Activated CD4-positive, alpha-beta T cell treated with anti-CD3 and anti-CD28 coated beads, Interleukin-2, amount 10 ng/mL, durations not matched to agents 7 days and 5 days (primary cell): ENCODE measurements at places on chromosomes 2 and 18.

GRCh38 chr2:194182888-194183287, 1474.1 kb upstream of the SLC39A10 start:
- DNase-seq = no peak

GRCh38 chr2:119711352-119711751, 32.4 kb downstream of the TMEM177 start:
- DNase-seq = no peak

- DNase-seq = peak; percentile 47
Observed at GRCh38 chr2:196259507-196260481, 88.4 kb upstream of the STK17B start.

DNA sequence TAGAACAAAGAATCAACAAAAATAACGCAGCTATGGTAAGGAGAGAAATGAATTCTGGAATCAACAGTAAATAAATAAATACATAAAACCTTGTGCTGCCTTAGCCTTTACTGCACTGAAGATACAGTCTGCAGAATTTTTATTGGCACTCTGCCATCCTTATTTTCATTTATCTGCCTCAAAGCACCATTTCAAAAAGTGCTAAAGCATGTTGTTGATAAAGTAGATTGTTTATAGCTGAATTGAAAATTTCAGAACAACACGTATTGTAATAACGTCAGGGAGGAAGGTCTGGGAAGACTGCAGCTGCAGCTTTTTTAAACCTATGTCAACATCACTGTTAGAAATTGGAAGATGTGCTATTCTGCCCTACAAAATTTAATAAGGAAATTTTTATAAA, 787.2 kb downstream of the PLCL1 start:
- no peak for DNase-seq

GRCh38 chr2:96521219-96521618, 15.3 kb upstream of the ARID5A start:
- no peak for DNase-seq

GRCh38 chr2:55155764-55156281, 76.3 kb downstream of the CLHC1 start:
- DNase-seq = no peak

GRCh38 chr2:15623481-15623796, 31.8 kb downstream of the DDX1 start:
- no peak for DNase-seq

- no peak for DNase-seq
Observed at GRCh38 chr2:54455131-54455562, 980 bp upstream of the SPTBN1 start.

DNA sequence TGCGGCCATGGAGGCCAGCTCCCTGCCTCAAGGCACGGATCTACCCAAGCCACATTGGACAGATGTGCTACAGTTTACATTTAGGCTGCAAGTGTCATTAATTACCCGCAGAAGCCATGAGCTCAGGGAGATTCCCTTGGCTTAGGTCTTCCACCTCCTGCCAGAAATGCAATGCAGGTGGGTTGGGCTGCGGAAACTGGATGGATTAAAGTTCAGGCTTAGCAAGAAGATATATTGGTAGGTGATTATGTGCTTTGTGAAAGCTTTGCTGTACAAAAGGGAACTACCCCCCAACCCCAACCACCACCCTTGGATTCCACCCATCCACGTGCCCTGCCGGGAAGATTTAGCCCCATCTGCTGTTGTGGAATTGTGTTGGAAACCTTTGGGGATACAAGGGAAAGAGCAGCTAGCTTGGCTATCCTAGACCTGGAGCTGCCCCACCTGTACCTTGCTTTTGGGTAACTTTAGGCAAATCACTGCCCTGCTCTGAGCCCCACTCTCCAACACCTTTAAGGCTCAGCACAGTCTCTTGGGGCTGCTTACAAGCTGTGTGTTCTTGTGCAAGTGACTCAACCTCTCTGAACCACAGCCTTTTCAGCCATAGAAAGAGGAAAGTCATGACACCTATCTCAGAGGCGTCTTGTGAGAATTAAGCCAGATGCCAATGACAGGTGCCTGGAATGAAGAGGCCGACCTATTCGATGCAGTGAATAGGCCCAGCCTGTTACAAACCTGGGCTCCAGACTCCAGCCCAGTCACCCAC, 141.6 kb upstream of the GLI2 start:
- DNase-seq = no peak

DNA sequence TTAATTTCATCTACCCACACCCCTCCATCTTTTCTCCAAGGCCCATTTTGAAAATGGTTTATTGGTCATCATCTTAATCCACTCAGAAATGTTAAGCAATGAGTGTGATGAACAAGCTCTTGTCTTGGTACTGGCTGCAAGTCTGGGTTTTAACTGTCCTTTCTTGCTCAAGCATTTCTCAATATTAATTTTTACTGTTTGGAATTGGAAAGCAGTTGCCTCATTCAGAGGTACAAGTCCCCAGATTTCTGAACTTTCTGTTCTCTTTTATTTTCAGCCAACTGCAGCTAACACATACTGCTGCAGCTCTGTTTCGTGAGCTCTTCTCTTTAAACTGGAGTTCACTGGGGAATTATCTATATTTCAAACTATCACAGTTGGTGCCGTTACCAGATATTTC, 99.4 kb upstream of the TEX51 start:
- DNase-seq = no peak

DNA sequence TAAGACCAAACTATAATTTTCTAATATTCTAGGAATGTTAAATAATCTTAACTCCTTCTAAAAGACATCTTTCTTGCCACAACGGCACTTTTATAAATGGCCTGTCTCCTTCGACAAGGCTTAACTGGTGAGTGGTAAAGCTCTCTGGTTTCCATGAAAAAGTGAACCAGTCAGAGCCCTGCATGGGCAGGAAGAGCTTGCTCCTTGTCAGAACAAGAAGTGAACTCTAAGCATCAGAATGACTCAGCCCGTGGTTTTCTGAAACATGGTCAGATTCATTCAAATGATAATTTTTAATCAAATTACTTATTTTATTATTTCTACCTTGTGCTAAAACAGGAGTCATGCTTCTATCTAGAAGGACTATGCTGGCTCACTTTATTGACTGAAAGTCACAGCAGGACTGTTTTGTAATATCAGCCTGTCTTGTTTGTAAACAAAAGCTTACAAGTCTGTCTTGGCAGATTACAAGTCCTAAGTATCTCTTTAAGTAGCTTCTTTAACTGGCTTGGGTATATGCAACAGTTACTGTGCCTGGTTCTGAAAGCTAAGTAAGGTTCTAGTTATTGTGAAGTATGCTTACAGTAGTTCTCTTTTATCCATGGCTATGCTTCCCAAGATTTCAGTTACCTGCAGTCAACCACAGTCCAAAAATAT, 245.4 kb downstream of the NAPG start:
- DNase-seq = no peak

- no peak for DNase-seq
Observed at GRCh38 chr18:75031717-75032317, 177.1 kb downstream of the PTGR3 start.

GRCh38 chr2:120960770-120961366, 225.2 kb downstream of the GLI2 start:
- no peak for DNase-seq

DNA sequence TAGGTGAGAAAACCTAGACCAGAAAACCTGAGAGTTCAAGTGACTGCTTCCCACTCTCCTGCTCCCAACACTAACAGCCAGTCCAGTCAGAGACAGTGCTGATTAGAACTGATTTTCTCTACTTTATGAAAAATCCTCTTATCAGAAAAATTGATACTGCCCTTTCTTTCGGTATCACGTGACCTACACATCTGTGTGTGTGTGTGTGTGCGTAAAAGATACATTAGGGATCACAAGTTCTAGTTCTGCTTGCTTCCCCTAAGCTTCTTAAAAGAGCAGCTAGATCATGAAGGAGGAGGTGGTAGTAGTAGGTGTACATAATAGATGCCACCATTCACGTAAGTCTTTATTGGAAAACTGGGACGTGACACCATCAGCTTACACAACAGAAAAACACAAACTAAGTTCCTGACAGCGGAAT, 1.5 kb downstream of the ARL5A start:
- peak; percentile 9 for DNase-seq

DNA sequence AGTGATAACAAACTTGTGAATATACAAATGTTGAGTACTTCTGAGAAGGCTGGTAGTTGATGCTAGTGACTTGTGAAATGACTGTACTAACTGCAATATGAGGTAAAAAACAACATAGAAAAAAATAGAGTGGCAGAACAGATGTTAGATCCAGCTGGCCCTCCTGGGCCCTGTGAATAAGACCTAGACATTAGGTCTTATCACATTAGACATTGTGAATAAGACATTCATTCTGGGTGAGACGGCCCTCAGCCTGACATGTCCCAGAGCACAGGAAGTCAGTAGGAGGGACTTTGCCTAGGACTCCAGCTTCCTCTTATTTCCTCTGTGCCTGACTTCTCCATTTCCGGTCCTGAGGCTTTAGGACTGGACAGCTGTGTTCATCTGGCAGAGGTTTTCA, 22.9 kb downstream of the DOK1 start:
- DNase-seq = no peak

GRCh38 chr2:46134531-46135227, 162.5 kb upstream of the EPAS1 start:
- no peak for DNase-seq

DNA sequence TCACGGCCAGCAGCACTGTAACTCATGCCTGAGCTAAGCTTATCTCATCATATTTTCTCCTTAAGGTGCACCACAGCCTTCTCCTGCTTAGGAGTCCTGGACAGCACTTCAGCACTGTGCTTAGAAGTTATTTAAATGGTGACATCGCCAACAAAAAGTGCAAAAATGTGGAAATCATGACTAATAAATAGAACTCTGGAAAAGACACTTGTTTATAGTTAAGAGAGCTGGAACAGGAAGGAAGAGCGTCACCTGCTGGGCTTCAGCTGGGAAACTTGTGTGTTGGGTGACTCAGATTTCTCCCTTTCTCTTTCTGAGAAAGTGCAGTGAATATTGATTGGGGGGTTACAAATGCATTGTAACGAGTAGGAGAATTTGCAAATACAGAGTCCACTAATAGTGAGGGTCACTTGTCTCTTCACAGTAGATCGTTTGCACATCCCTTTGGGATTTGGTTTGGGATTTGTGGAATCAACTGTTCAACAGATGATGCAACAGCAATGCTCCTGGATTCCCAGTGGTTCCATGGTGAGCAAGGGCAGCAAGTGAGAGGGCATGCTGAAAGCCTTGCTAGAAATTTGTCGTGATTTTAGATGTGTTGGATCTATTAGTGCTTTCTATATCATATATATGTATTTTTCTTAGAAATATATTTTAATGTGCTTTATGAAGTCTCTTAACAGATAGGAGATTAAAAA, 84.2 kb downstream of the DOK6 start:
- DNase-seq = no peak

DNA sequence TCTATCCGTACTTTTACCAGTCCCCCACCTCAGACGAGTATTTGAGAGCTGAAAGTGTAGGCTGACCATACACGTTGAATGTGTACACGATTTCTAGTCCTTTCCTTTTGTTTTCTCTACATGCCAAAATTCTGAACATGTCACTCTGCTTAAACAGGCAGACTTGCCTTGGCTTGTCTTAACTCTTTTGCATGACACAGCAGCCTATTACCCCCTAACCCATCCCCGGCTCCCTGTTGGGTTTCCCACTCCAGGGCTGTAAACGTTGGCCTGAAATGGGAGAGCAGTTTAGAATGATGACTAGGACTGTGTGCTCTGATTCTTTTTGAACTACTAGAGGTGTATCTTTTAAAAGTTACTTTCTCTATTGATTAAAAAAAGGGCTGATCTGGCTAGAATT, 19.1 kb downstream of the MTCL1 start:
- no peak for DNase-seq

DNA sequence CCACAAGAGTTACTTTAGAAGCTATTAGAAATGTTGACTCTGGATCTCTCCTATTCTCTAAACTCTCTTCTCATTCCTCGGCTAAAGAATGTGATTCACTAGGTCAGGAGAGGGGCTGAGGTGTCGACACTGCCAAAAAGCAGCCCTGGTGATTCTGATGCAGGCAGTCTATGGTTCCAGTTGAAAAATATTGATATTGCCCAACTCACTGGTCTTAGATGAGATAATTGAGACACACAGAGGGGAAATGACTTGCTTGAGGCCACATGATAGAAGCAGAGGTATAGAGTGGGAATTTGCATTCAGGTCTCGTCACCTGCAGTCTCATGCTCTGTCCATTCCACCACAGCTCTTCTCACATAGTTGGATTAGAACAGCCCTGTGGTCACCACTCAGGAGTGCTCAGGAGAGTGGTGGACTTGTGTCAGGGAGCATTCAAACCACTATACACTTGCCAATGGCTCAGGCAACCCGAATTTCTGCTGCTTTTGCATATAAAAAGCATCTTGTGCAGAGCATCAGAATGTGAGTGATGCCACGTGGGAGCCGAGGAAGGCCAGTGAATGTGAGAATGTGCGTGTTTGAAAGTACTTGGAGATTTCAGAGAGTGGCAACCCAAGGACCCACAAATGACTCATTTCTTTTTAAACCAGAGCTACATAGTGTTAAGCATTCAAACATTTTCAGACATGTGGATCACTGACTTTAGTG, 65.1 kb upstream of the CTLA4 start:
- peak; percentile 47 for DNase-seq

DNA sequence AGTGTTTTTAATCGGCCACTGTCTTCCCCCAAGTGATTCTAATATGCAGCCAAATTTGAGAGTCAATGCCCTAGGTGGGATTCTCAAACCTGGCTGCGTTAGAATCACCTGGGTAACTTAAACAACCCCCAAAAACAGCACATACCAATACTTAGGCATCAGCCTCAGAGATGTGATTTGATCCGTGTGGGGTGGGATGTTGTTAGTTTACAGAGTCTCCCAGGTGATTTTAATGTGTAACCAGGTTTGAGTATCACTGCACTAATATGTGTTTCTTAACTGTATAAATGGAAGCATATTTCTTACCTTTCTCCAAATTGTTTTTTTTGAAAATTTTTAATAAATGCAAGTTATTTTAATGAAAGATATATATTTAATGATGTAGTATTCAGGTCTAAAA, 135.4 kb downstream of the PLCL1 start:
- DNase-seq = no peak

DNA sequence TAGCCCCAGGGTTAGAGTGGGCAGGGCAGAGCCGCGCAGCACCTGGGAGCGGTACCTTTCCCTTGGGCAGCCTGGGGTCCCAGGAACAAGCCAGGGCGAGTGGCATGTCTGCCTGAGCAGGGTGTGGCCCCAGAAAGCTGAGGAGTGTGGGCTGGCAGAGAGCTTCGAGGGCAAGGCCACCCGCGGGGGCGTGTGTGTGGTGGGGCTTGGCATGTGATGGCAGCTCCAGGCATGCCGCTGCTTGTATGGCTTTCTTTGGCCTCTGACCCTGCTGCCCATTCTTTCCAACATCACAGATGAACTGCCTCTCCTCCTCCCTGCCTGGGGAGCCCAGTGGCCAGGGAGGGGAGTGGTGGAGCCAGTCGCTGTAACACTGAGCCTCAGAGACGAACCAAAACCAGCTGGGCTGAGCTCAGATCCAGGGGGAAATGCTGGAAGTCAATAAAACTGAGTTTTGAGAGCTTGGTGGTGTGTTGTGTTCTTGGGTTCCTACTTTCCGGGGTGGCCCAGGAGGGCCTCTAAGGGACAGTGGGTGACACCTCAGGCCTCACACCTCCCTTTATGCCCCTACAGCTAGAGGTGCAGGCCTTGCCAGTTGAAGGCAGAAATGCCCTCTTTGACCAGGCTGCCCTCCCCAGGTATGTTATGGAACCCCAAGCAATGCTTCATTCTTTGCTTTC, 7.4 kb downstream of the DNAJB2 start:
- DNase-seq = no peak

- no peak for DNase-seq
Observed at GRCh38 chr18:66874375-66874774, 270.5 kb upstream of the CDH19 start.
